ENCODE measurements at places on chromosomes 13 and 19.

DNA sequence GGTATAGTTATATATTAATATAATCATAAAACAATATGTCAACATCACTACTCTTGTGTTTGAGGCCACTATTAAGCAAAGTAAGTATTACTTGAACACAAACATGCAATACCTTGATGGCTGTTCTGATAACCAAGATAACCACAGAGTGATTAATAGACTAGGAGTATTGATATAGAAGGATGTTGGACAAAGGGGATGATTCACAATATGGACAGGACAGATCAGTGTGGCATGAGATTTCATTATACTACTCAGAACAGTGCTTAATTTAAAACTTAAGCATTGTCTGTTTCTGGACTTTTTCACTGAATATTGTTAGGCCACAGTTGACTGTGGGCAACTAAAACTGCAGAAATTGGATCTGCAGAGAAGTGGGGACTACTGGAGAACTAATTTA is 384.2 kb downstream of the SLITRK1 start:
- DNase-seq: no peak

- DNase-seq: no peak
Observed at GRCh38 chr13:39186205-39186875, 148.1 kb downstream of the NHLRC3 start.

GRCh38 chr19:18477042-18477779 is 39.3 kb upstream of the ISYNA1 start:
- DNase-seq: no peak

- no peak for DNase-seq
Observed at GRCh38 chr13:75194717-75195462, 287.1 kb downstream of the TBC1D4 start.

DNA sequence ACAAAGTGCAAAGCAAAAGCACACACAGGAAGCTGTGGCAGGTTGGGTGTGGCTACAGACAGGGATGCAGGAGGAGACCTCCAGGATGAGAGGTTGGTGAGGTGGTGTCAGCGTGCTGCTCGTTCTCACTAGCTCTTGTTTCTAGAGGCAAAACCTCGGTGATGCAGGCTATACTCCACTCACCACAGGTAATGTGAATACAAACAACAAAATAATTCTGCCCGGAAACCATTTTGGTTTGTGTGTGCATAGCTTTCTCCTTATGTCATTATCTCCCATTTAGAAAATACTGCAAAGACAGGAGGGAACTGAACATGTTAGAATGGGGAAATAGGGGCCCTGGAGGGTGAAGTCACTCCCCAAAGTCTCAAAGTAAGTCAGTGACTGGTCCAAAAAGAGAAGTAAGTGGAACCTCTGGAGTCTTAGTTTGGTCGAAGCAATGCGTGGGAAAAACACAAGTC is 9.4 kb downstream of the LCP1 start:
- no peak for DNase-seq

DNA sequence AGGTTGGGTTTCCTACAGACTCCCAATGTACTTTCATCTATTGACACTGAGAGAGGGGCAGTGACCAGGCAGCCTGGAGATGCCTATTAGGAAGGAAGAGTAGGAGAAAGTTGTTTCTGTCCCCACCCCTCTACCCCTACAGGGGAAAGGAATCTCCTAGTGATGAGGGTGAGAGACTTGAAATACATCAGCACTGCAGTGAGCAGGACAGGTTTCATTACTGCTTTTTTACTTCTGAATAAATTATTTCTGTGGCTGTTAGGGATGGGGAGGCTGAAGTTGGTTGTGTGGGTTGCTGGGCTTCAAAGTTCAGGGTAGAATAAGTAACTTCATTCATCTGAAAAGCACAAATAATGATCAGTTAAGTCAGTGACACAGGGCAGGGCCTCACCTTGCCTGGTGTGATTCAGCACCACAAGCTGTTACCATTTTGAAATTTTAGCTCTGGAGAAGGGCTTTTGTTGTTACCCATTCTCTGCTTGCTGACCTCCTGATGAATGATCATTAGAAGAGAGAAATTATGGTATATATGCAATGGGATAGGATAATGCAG is 19.3 kb downstream of the CEACAM1 start:
- DNase-seq: no peak

GRCh38 chr13:43675577-43675976 is 111.2 kb downstream of the ENOX1 start:
- DNase-seq: no peak

DNA sequence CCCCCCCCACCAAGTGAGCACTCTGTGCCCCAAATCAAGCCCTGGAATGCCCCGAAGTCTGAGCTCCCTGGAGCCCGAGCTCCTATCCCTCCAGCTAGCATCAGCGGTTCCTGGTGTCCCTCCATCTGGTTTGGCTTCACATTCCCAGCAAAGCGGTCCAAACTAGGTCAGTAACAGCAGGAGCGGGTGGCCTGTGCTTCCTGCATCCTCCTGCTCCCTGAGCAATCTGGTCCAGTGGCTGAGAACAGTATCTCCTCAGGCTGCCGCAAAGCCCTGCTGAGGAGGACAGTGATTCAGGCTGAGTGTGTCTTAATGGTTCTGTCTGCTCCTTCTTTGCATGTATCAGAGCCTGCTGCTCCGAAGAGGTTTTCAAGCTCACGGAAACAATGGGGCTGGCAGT is 25.9 kb downstream of the RASL11A start:
- no peak for DNase-seq

- no peak for DNase-seq
Observed at GRCh38 chr13:108214441-108215271, 680 bp downstream of the LIG4 start.

DNA sequence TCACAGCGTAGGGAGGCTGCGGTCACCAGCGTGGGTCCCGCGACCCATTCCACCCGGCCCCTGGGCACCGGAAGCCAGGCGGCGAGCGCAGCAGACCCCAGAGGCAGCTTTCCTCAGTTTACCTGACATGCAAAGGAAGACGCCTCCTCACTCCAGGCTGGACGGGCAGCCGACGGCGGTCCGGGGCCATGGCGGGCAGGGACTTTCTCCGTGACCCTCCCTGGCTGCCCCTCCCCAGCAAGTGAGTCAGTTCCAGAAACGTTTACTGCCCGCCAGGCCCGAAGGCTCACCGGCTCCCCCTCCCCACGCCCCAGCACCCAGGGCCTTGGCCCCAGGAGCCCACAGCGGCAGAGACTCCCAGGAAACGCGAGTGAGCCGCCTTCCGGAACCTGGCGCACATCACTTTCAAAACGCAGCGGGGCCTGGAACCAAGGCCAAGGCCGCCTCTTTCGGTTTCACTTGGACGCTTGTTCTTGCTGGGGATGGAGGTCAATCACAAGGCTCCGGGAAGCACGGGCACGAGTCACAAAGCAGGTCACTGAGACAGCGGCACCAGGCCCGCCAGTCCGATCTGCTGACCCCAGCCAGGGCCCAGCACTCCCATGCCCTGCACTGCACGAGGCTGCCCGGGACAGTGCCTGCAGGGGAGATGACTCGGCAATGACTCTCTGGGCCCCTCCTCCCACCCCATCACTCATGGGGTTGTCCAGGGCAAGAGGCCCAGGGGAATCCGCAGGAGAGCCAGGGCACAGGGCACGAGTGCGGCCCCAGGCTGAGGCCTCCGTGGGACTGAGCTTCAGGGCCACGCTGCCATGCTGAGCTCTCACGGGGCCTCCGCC is 5.3 kb downstream of the SBNO2 start:
- no peak for DNase-seq

DNA sequence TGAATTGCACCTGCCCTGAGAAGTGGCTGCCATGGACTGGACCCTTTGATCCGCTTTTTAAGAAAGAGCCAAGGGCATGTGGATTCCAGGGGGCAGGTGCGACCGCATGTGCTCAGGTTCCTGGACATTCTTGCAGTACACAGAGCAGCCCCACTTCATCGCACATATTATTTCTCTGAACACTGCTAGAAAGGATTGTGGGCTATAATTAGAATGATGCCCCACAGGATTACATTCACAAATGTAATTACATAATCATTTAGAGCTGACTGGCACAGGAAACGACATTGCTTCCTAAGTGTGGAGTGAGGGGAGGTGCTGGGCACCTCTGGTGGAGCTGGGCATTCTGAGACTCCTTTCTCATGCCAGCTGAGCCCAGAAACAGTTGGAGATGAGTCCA is 37.5 kb upstream of the VSTM2B start:
- DNase-seq: no peak

DNA sequence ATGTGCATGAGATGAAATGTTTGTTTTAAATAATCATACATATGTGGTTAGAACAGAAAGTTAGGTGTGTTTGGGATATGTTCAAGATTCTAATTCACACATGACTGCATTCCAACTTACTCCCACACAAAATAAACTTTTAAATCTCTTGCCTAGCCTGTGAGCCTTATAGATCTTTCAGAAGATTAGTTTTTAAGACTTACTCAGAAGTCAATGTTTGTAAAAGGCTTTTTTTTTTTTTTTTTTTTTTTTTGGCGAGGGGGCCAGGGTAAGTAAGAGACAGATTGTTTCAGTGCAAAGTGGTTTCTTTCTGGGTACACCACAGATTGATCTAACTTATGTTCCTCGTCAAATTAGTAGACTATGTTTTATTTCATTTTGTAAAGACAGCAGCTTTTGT is 39.1 kb downstream of the GPR180 start:
- no peak for DNase-seq

- no peak for DNase-seq
Observed at GRCh38 chr13:26847281-26847680, 86.7 kb upstream of the GPR12 start.

DNA sequence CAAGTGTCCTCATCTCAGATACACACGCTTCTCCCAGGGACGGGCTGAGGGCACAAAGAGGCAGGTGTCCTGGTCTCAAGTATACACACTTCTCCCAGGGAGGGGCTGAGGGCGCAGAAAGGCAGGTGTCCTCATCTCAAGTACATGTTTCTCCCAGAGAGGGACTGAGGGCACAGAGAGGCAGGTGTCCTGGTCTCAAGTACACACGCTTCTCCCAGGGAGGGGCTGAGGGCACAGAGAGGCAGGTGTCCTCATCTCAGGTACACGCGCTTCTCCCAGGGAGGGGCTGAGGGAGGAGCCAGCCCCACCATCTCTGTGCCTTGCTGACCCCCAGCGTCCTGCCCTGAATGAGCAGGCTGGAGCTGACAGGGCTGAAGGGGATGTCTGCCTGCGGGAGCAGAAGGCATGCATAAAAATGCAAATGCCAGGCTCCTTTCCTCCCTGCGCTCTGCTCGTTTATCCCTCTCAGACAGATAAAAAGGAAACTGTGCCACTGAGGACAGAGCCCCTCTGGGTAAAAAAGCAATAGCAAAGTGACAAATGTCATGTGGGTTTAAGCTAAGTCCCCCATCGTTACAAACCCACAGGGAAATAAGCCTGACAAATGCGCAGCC is 96.1 kb upstream of the UQCRFS1 start:
- no peak for DNase-seq

- DNase-seq: no peak
Observed at GRCh38 chr13:33352041-33352440, 66.5 kb upstream of the STARD13 start.

DNA sequence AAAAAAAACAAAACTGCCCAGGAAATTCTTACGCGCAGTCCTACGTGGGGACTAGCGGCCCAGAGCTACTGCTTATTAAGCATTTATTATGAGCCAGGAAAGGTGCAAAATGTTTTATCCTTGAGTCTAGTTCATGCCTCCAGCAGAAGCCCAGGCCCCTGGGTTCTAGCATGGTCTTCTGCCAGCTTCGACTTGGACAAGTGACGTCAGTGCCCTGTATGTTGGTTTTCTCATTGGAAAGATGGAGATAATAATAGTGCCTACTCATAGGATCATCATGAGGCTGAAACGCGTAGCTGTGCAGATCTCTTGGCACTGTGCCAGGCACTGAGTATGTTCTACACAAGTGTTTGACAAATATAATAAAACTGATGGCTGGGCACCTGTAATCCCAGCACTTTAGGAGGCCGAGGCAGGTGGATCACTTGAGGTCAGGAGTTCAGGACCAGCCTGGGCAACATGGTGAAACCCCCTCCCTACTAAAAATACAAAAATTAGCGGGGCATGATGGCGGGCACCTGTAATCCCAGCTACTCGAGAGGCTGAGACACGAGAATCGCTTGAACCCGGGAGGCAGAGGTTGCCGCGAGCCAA is 12.4 kb upstream of the SULT2B1 start:
- DNase-seq: no peak

GRCh38 chr13:114330086-114330485 is 15.8 kb downstream of the CHAMP1 start:
- no peak for DNase-seq

DNA sequence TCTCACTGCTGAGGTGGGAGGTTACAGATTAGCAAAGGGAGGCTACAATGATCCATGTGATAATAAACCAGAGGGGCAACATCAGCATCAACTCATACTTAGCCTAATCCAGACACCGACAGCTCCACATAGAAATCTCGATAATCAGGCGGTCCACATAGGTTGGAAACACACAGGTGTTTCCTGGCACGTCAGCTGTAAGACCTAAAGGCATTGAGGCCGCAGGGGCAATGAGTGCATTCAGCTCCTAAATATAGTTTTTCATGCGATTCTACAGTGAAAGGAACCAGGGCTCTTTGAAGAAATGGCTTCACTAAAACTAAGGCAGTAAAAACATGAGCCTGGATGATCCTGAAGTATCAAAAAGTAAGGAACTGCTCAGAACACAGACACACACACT is 19.3 kb downstream of the PLPP2 start:
- no peak for DNase-seq

GRCh38 chr13:96744367-96745331 is 249.6 kb downstream of the OXGR1 start:
- no peak for DNase-seq

GRCh38 chr13:73215823-73216222 is 157.0 kb downstream of the KLF5 start:
- DNase-seq: no peak

GRCh38 chr19:39192846-39193245 is 3.9 kb upstream of the NCCRP1 start:
- DNase-seq: no peak

DNA sequence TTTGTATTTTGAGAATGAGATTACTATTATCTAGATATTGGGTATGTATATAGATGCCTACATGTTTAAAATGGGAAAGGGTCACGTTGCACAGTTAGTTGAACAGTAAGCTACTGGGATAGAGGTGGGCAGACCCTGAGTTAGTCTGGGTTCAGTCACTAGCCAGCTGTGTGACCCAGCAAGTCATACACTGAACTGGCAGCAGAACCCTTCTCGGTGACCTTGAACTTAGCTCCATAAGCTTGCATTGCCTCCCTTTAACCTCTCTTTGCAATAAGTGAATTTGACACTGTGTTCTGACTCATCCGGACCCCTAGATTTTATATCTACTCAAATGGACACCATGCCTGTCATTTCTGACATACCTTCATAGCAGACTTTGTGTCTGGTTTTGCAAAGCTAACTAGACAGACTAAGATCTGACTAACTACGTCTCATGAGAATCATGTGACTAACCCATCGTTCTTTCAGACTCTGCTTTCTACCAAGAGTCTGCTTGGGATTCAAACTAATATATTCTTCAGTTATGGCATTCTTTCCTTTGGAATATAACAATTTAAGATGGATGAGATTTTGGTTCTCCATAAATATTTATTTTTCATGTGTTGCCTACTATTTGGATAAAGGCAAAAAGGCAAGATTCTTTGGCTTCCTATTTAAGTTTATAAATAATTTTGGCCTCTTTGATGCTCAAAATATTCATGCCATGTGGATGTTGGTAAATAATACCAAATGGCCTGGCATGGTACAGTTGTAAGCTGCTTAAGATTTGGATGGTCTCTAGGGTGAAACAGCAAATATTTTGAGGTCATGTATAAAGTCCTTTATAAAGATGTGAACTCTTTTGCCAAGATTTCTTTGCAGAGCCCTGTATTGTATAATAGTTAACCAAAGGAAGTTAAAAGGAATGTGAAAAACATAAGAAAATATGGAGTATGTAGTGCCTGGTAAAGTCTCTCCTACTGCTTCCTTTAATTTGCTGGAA is 159.3 kb downstream of the ITGBL1 start:
- no peak for DNase-seq

GRCh38 chr13:85241060-85241459 is 558.2 kb downstream of the SLITRK6 start:
- DNase-seq: no peak

All from GM19239 (cell line).